ENCODE measurements at places on chromosomes 2 and 18.

DNA sequence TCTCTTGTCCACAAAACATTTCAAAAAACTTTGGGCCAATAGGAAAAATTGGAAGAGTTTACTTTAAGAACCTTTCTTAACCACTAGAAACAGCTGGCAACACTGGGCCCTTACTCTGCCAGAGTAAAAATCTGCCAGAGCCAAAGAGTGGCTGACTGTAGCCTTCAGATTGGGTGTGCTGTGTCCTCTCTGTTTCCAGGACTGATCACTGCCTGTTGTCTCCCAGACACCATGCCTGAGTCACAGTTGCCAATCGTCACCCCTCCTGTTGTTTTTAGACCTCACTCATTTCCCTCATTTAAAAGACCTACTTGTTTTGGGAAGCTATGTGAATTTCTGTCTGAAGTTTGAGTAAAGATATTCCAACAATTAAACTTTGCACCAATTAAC is 159.1 kb downstream of the PPP1R1C start:
- peak; percentile 41 for DNase-seq

GRCh38 chr2:232026910-232027309 is 65.4 kb downstream of the DIS3L2 start:
- DNase-seq = no peak

GRCh38 chr2:199739413-199740110 is 111.4 kb downstream of the FTCDNL1 start:
- peak; percentile 66 for DNase-seq

GRCh38 chr2:69304656-69305055 is 82.4 kb downstream of the GFPT1 start:
- DNase-seq = no peak

DNA sequence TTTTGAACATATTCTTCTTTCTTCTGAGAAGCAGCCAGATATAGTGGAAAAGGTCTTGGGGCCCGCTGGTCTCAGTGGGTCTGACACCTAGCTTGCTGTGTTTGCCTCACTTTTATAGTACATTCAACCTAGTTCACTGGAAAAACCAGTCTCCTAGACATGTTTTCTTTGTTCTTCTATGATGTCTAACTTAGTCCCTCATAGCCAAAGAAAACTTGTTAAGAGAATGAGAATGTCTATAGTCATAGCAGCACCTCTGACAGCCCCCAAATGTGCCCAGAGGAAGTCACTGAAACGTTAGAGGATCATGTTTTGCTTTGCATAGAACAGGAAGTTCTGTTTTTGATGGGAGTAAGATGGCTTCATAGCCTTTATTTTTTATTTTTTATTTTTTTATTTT is 40.3 kb downstream of the TNFRSF11A start:
- no peak for DNase-seq

DNA sequence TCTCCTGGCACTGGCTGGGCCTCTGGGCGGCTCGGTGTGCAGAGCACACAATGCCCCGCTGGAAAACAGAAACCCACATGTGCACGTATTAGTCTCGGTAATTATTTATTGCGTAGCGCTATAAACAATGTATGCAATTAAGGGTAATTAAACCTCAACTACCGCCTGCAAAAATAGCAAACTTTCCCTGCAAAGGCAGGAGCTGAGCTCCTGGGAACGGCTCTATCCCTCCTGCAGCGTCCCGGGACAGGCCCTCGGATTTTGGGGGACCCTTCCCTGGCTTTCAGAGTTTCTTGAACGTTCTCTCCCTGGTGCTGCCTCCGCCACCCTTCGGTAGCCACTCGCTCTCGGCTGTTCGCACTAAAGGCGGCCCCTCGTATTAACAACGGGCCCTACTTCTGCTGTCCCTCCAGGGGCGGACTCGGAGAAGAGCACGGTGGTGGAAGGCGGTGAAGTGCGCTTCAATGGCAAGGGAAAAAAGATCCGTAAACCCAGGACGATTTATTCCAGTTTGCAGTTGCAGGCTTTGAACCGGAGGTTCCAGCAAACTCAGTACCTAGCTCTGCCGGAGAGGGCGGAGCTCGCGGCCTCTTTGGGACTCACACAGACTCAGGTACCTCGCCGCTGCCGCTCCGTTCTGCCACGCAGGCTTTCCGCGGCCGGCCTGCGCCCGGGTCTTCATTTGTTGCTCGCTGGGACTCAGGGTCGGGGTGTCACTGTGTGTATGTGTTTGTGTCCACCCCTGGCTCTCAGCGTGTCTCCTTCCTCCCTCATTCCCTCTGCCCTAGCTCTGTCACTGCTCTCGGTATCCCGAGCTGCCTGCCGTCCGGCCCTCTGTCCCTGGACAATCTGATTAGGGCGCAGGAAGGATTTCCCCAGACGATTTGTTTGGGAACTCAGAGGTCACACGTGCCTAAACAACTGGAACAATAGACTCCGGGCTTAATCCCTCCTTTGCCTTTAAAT is 1.2 kb downstream of the DLX1 start:
- no peak for DNase-seq

- DNase-seq = no peak
Measured at GRCh38 chr2:174339561-174340399, 5.0 kb downstream of the SP9 start.

GRCh38 chr18:55048892-55049291 is 89.6 kb upstream of the CCDC68 start:
- no peak for DNase-seq

DNA sequence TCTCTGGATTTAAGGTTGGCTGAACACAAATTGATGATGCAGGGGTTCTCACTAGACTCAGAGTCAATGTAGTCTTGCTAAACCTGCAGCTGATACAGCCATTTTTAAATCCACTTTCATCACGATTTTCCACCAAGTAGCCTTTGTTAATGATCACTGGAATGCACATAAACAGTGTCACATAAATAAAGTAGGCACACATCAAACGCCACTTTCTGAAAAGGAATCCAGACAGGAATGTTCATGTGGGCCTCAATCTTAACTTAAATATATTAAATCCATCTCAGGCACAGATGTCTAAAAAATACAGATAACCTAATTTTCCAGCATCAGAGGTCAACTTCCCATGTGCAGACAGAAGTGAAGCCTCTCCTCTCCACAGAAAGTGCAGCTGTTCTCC is 58.3 kb downstream of the LAMA1 start:
- DNase-seq = no peak

- DNase-seq = no peak
Measured at GRCh38 chr2:239312081-239312511, 88.7 kb downstream of the HDAC4 start.

- peak; percentile 95 for DNase-seq
Measured at GRCh38 chr18:457140-457519, 43.4 kb downstream of the COLEC12 start.

- DNase-seq = peak; percentile 90
Measured at GRCh38 chr2:43737097-43737854, 36.6 kb upstream of the DYNC2LI1 start.

- no peak for DNase-seq
Measured at GRCh38 chr2:129780316-129781270, 198.9 kb upstream of the RAB6C start.

- peak; percentile 55 for DNase-seq
Measured at GRCh38 chr2:23940718-23941620, 706 bp downstream of the UBXN2A start.

GRCh38 chr2:174580951-174581350 is 16.7 kb downstream of the WIPF1 start:
- DNase-seq = no peak

DNA sequence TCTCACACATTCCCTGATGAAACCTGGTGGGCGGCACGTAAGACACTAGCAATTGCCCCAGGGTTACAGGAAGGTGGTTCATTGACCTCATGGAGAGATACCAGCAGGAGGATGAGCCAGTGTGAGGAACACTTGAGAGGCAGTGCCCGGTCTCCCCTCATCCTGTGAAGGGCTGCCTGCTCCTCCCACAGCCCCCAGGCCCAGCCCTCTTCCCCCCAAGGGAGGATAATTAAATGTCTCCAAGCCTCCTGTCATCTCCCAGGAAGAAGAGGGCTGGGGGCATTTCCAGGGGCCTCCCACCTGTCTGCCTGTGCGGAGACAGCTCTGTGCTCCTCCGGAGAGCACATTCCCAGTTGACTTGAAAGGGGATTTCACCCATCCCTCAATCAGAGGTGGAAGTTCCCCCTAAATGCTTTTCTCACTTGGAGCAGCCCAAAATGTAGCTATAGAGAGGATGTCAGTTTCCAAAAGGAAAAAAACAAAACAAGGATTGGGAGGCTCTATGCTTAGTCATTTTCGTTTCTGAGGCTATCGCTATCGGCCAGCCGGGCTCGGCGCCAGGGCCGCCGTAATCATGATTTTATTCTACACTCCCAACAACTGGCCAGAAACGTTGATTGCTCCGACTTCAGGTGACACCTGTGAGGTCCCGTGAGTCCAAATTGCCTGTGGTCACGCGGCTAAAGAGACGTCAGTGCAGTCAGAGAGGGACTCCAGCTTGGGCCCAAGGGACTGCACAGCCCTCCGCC is 7.1 kb downstream of the KCNF1 start:
- peak; percentile 40 for DNase-seq

GRCh38 chr18:72948439-72948838 is 80.7 kb upstream of the NETO1 start:
- DNase-seq = no peak

- no peak for DNase-seq
Measured at GRCh38 chr18:44870631-44871502, 190.2 kb downstream of the SETBP1 start.

DNA sequence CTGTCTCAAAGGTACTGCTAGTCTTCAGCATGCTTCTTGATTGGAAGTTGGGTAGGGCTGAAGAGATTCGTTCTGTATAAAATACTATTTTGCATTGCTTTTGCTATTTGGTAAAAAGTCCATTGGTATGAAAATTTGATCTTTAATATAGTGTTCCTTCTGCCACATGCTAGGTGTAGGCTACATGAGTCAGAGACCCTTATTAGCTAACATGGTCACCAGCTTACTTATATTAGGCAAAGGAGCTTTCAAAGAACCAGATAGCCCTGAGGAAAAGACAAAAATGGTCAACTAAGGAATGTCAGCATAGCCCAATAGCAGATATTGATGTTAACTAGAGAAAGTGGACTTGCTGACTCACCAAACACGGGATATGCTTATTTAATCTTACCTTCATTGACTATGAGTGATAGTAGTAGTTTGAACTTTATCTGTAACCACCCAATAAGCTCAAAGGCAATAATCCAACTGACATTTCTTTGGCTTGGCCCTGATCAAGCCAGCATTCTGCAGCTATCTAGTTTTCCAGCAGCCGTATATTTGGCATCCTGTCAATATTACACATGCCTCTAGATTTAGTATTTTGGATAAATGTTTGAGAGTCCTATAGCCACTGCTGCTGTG is 110.0 kb downstream of the TPGS2 start:
- no peak for DNase-seq

DNA sequence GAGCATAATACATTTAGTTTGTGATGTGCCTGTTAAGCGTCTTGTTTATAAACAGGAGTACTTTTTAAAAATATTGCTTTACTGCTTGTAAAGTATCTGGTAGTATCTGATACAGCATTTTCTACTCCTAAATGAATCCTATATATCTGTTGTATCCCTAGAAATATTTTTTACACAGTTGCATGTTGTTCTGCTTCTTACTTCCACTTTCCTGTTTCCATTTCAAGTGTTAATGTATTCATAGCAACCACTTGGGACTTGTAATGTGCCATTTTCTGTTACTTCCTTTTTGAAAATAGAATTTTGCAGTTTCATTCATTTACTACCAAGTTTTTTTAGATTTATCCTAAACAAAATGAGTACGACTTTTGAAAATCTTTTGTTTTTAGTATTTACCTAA is 24.9 kb downstream of the CCNT2 start:
- DNase-seq = no peak

DNA sequence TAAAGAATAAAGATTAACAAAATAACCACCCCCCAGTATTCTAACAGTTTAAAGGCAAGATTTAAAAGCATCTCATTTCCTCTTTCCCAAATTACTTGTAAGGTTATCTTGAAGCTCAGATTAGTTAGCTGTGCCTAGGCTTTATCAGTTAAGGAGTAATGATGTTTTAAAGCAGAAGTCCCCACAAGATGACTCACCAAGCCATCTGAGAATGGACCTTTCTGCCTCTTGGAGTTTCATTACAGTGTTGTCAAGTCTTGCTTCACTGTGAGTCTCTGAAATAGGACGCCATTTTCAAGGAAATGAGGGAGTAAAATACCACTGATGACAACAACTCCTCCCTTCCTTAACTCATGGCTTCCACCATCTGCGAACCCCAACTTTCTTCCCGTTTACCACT is 35.9 kb downstream of the ZNF385B start:
- peak; percentile 5 for DNase-seq
